ENCODE measurements at places on chromosomes 11 and 22.

- DNase-seq = no peak
Observed at GRCh38 chr11:94776351-94777321, 8.5 kb downstream of the AMOTL1 start.

DNA sequence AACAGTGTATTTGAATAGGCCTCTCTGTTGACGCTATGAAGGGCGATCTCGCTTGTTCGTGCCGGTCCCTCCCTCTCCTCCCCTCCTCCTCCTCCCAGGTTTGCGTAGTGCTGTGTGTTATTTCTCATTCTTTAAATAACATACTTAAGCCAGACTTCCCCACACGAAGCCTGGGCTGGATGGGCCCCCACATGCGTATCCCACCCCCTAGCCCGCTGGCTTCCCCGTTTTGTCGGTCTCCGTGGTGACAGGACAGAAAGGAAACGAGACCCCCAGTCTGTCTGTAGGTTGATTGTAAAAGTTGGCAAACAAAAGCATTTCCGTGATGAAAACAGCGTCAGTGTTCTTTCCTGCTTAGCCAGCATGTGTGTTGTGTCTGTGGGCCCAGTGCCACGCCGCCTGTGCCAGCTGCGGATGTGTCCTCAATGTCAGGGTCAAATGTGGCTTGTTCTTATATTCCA, 27.3 kb downstream of the FAM118A start:
- no peak for DNase-seq

GRCh38 chr22:46747646-46748045, 9.6 kb upstream of the CERK start:
- no peak for DNase-seq

DNA sequence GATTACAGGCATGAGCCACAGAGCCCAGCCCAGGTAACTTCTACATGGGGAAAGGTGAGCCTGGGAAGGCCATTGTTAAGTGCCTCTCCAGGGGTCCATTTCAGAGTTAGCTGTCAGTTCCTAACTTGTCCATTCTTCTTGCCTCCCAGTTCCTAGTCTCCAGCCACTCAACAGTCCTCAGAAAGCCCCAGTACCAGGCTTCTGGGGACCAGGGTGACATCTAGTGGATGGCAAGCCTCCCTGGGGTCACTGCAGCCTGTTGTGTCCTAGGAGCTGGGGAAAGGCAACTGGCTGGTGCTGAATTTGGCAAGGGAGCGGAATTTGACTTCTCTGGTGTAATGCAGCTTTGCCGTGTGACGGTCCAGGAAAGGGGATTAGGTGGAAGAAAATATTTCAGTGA, 2.1 kb downstream of the LGALS12 start:
- no peak for DNase-seq

- peak; percentile 38 for DNase-seq
Observed at GRCh38 chr11:128472128-128473089, 114.9 kb downstream of the ETS1 start.

DNA sequence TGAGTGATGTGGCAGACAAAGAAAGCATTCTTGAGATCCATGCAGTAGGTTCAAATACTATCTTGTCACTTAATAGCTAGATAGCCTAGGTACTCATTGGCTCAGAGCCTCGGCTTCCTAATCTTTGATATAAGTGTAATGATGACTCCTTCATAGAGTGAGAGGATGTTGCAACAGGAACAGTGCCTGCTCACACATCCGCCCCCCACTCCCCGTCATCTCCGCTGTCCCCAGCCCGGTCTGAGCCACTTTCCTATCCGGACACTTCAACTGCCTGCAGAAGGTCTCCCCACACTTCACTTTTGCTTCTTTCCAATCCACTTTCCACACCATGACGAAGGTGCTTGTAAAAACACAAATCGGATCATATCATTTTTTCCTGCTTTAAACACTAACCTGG, 128.8 kb downstream of the NTM start:
- no peak for DNase-seq
